ENCODE measurements at places on chromosomes 12 and 14.

GRCh38 chr12:15831315-15831978 is 42.3 kb upstream of the EPS8 start:
- DNase-seq: no peak

GRCh38 chr12:154058-154457 is 59.9 kb downstream of the SLC6A12 start:
- DNase-seq: no peak

- no peak for DNase-seq
These were observed 198.0 kb downstream of the CACNA1C start for GRCh38 chr12:2250797-2251196.

- DNase-seq: no peak
These were observed 23.2 kb upstream of the RIN3 start for GRCh38 chr14:92490239-92490959.

GRCh38 chr12:85779768-85780167 is 56.4 kb downstream of the RASSF9 start:
- DNase-seq: no peak

GRCh38 chr14:81837304-81837703 is 303.7 kb upstream of the SEL1L start:
- DNase-seq: no peak

DNA sequence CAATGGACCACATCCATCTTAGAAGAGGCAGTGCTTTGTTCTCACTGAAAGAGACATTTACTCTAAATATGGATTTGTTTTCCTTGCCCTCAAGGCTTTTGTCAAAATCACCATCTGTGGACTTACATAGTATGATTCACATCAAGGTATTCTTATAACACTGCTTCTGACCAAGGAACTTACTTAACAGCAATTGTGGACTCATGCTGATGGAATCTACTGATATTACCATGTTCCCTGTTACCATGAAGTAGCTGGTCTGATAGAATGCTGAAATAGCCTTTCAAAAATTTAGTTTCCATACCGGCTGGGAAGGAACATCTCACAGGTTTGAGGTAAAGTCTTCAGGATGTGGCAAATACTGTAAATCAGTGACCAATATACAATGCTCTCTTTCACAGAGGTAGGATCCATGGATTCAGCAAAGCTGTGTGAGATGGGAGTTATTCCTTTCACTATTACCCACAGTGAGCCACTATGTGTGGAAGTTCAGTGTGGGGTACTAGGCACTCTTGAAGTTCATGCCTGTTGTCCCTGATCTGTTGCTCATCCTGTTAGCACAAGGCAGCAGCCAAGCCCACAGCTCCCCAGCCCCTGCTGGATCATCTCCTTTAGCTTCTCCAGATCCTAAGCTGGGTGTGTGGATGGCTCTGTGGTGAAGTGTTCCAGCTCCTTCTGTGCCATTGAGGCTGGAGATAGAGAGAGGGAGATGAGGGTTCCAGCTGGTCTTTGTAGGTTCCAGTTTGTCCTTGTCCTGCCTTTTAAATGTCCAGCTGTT is 126.4 kb downstream of the ATP23 start:
- no peak for DNase-seq

- DNase-seq: no peak
These were observed 18.1 kb downstream of the MANSC1 start for GRCh38 chr12:12331896-12332295.
